ENCODE measurements at places on chromosomes 4 and X. TPM values are rescaled to one million over a fixed set of nuclear protein-coding genes. Genes with fewer than 3 reads are reported as not detected.
A peak's percentile ranks its signal among the peaks of the same experiment; 100 is the strongest.

Gene HSFX2
- total RNA-seq = not detected

Gene ANOS1
- total RNA-seq = not detected

- no peak overlapping the region for H3K27ac ChIP-seq
- H3K27me3 ChIP-seq = peaks cover 5% of the 10 kb centered on the region
- H3K4me3 ChIP-seq = no peak overlapping the region
These were observed 382.6 kb upstream of the NOCT start for GRCh38 chr4:138632856-138633579.

- H3K27ac ChIP-seq = no peak overlapping the region
- H3K4me1 ChIP-seq = peaks cover 5% of the 10 kb centered on the region
- DNase-seq = no peak
- peaks cover 9% of the 10 kb centered on the region for H3K27me3 ChIP-seq
- no peaks in the 10 kb centered on the region for H3K36me3 ChIP-seq
These were observed 29.9 kb downstream of the XG start for GRCh38 chrX:2781698-2782097.

DNA sequence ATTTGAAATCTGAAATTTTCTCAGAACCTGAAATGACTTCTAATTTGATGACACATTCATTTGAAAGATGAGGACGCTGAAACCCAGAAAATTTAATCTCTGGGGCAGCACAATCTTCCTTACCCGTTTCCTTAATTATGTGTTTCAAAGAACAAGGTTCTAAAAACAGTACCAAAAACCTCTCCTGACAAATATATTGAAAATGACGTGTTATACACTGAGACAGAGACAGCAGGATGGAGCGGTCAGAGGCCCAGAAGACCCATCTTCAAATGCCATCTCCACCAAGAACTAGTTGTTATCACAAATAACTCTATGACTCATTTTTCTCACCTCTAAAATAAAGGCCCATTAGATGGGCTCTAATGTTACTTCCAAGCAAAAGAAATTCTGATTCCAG is 177.3 kb downstream of the NSUN7 start:
- no peak overlapping the region for H3K4me3 ChIP-seq
- no peaks in the 10 kb centered on the region for H3K36me3 ChIP-seq
- DNase-seq = no peak
- peaks cover 24% of the 10 kb centered on the region for H3K4me1 ChIP-seq

DNA sequence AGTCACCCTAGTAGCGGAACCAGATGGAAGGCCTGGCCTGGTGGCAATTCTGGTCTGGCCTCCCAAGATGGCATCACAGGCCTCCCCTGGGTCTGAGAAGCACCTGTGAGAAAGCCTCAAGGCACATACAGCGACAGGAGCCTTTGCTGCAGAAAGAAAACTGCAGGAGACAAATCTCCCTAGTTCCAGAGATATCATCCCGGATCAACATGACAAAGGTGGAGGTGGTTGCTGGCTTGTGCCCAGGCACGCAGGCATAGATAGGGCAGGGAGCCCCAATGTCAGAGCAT is 93.6 kb downstream of the BCOR start:
- DNase-seq = no peak
- no peak overlapping the region for H3K27ac ChIP-seq
- H3K36me3 ChIP-seq = no peaks in the 10 kb centered on the region

DNA sequence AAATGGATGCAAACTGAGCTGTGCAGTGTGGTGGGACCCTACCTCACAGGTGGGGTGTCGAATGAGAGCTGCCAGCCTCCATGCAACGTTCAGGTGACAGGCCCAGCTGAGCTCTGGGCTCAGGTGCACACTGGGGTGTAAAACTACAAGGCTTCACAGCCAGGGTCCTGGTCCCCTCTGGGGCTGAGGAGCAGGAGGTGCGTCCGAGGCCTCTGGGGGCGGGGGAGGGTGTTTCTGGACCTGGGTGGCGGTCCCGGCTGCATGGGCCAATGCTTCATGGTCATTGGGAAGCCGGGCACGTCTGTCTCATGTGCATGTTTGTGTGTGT is 26.5 kb upstream of the SORCS2 start:
- no peaks in the 10 kb centered on the region for H3K4me1 ChIP-seq
- no peak overlapping the region for H3K4me3 ChIP-seq
- H3K36me3 ChIP-seq = no peaks in the 10 kb centered on the region
- no peak for DNase-seq
- peaks cover 37% of the 10 kb centered on the region for H3K27me3 ChIP-seq

DNA sequence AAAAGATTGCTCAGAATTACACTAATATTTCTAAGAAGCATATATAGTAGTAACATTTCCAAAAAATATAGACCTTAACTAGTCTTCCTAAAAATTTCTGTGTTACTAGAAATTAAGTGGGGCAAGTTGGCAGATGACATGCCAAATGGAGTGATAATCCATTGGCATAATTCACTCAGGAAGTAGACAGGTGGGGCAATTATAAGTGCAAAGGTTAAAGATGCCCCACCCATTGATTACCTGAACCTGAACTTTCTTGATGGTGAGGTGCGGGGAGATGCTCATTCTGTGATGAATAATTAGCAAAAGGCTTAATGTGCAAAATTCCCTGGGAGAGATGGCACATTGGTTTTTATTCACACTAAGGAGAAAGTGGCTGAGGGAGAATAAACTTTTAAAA is 145.8 kb upstream of the RASGEF1B start:
- H3K36me3 ChIP-seq = no peaks in the 10 kb centered on the region
- no peak overlapping the region for H3K27ac ChIP-seq
- no peaks in the 10 kb centered on the region for H3K27me3 ChIP-seq

DNA sequence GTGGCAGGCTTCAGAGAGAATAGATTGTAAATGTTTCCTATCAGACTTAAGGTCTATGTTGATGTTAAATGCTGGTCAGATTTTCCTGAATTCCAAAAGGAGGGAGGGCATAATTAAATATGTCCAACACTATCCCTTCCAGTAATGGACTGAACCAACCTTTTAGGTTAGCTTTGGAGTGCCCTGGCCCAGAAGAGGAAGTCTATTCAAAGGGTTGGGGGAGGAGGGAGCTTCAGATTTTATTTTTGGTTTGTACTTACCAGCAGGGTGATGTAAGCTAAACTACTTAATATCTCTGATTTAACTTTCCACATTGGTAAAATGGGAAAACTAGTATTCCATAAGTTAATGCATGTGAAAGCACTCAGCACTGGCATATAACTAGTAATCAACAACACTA is 91.1 kb downstream of the RBM46 start:
- H3K27ac ChIP-seq = no peak overlapping the region
- no peak for DNase-seq
- no peaks in the 10 kb centered on the region for H3K4me1 ChIP-seq
- H3K27me3 ChIP-seq = no peaks in the 10 kb centered on the region
- H3K36me3 ChIP-seq = peaks cover 8% of the 10 kb centered on the region

GRCh38 chrX:149518236-149518635 is 13.1 kb upstream of the IDS start:
- no peaks in the 10 kb centered on the region for H3K36me3 ChIP-seq
- H3K27ac ChIP-seq = no peak overlapping the region
- peaks cover 7% of the 10 kb centered on the region for H3K27me3 ChIP-seq
- H3K4me3 ChIP-seq = no peak overlapping the region
- DNase-seq = no peak

DNA sequence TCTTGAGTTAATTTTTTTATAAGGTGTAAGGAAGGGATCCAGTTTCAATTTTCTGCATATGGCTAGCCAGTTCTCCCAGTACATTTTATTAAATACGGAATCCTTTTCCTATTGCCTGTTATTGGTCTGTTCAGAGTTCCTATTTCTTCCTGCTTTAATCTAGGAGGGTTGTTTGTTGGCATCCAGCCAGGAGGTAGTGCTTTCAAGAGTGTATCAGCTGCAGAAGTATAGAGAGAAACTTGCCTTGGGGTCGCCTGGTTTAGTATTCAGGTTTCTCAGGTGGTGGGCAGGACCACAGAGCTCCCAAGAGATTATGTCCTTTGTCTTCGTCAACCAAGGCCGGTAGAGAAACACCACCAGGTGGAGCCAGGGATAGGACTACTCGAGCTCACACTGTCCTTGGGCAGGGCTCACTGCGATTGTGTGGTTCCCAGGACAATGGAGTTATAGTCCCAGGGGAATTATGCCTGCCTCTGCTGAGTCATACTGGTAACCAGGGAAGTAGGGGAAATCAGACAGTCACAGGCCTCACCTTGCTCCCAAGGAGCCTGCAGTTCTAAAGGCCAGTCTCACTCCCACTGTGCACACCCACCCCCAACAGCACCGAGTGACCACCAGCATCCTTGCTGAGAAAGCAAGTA is 168.1 kb downstream of the VSIG4 start:
- no peak overlapping the region for H3K4me3 ChIP-seq
- no peaks in the 10 kb centered on the region for H3K36me3 ChIP-seq
- peaks cover 5% of the 10 kb centered on the region for H3K27me3 ChIP-seq
- no peak for DNase-seq

GRCh38 chr4:3771164-3771809 is 5.1 kb downstream of the ADRA2C start:
- no peak overlapping the region for H3K4me3 ChIP-seq
- H3K27me3 ChIP-seq = peaks cover 43% of the 10 kb centered on the region
- H3K4me1 ChIP-seq = no peaks in the 10 kb centered on the region
- H3K27ac ChIP-seq = no peak overlapping the region

DNA sequence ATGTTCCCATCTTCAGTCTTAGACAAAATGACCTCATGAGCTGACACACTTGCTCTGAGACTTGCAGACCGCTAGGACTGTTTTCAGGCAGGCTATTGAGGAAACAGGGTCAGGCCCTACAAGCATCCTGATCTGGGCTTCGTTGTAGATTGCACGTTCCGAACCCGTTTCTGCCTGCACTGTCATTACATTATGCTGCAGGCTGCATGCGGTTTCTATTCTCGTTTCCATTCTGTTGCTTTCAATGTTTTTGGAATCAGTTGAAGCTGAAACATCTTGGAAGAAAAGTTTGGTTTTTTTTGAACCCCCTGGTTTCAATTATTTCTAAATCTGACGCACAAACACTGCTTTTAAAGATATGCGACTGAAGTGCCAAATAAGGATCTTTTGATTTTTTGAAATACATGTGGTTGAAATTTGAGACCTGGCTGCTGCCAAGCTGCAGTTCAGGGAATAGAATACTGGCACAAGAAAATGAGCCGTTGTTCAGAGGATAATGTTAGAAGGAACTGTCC is 716.1 kb upstream of the INTU start:
- no peaks in the 10 kb centered on the region for H3K27me3 ChIP-seq
- H3K4me1 ChIP-seq = peaks cover 32% of the 10 kb centered on the region
- peak; percentile 65 for DNase-seq
- H3K4me3 ChIP-seq = peak overlapping the region; percentile 84
- no peaks in the 10 kb centered on the region for H3K36me3 ChIP-seq
- peak overlapping the region; percentile 78 for H3K27ac ChIP-seq

GRCh38 chr4:38740303-38740702 is 42.5 kb downstream of the TLR10 start:
- no peak overlapping the region for H3K27ac ChIP-seq
- H3K4me1 ChIP-seq = peaks cover 7% of the 10 kb centered on the region
- DNase-seq = no peak
- no peaks in the 10 kb centered on the region for H3K36me3 ChIP-seq
- H3K27me3 ChIP-seq = peaks cover 2% of the 10 kb centered on the region

GRCh38 chr4:185859111-185859510 is 47.1 kb upstream of the SORBS2 start:
- H3K4me3 ChIP-seq = no peak overlapping the region
- DNase-seq = no peak
- peaks cover 16% of the 10 kb centered on the region for H3K36me3 ChIP-seq
- no peak overlapping the region for H3K27ac ChIP-seq
- H3K4me1 ChIP-seq = no peaks in the 10 kb centered on the region

DNA sequence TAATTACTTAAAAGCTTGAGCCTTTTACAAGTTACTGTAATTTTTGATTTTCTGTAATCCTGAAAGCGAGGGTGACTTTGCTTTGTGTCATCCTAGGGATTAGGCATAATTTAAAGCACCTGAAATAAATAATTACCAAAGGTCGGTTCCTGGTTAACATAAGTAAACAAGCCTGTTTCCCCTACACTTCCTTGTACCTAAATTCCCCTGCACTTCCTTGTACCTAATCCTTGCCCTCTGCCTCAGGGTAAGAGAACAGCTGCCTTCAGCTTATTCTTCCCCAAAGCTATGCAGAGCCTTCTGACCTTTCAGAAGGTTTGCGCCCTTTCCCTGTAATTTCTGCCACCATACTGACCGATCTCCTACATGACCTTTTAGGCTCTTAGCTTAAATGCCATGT is 166.1 kb upstream of the PDE5A start:
- H3K27ac ChIP-seq = no peak overlapping the region
- H3K27me3 ChIP-seq = no peaks in the 10 kb centered on the region
- H3K4me3 ChIP-seq = no peak overlapping the region
- DNase-seq = no peak
- peaks cover 6% of the 10 kb centered on the region for H3K4me1 ChIP-seq

DNA sequence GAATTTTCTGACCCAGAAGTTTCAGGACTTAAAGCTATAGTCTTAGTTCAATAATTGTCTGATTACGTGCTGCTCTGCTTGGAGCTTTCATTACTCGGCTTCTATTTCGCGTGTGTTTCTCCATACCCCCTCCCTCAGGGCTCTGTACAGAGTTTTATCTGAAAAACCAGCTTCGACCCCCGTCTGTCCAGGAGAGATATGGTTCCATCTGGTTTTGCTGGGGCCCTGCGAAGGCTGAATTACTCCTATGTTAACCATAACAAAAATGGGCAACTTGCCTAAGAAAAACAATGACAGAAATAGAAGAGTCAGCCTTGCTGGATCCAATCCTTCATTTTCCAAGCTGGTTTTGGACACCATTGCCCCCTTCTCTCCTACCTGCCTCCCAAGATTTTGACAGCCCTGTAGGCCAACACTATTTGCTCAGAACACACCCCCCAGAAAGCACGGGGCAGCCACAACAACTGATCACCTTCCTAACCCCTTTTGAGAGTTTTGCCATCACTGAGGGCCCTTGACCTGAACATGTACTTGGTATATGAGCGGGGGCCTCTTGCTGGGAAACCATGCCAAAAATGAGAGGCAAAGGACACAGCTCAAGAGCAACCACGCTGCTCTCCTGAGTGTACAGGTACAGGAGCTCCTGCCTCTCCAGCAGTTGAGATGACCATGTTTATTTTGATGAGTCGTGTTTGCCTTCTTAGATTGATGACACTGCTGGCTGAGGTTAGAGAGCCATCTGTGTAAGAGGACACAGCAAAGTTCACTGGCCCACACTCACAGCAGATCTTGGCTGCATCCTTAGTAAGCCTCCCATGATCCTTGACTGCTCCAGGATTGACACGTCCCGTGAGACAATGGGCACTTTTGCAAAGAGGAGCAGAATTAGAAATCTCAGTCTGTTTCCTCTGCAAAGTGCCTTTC is 36.2 kb upstream of the ATP6AP2 start:
- peak overlapping the region; percentile 53 for H3K4me3 ChIP-seq
- peak; percentile 6 for DNase-seq
- no peaks in the 10 kb centered on the region for H3K36me3 ChIP-seq
- peaks cover 23% of the 10 kb centered on the region for H3K4me1 ChIP-seq
- peak overlapping the region; percentile 46 for H3K27ac ChIP-seq

GRCh38 chrX:1874416-1874815 is 259.6 kb downstream of the ASMT start:
- H3K27ac ChIP-seq = no peak overlapping the region
- 0 out of 2 replicates have a peak, but pooled peaks cover 3% of the 10 kb centered on the region for H3K36me3 ChIP-seq
- H3K4me3 ChIP-seq = no peak overlapping the region
- DNase-seq = no peak
- H3K4me1 ChIP-seq = no peaks in the 10 kb centered on the region
- peaks cover 2% of the 10 kb centered on the region for H3K27me3 ChIP-seq
